AG04450 (cell line): ENCODE measurements at places on chromosomes 1 and 21.

- DNase-seq: no peak
Measured at GRCh38 chr1:56199956-56200355, 379.4 kb downstream of the PLPP3 start.

DNA sequence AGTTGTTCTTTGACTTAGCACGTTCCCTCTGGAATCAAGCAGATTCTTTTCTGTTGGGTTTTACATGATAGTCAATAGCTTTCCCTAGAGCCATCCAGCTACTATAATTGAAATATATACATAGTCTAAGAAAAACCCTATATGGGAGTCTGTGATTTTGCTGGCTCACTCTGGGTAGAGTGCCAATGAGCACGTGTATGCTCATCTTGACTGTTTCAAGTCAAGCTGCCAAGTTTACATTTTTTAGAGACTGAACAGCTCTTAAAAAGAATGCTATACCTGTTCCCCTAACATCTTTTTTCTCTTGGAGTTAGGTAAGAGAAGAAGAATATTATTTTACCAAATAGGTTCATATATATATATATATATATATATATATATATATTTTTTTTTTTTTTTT, 182.8 kb upstream of the NRIP1 start:
- no peak for DNase-seq

DNA sequence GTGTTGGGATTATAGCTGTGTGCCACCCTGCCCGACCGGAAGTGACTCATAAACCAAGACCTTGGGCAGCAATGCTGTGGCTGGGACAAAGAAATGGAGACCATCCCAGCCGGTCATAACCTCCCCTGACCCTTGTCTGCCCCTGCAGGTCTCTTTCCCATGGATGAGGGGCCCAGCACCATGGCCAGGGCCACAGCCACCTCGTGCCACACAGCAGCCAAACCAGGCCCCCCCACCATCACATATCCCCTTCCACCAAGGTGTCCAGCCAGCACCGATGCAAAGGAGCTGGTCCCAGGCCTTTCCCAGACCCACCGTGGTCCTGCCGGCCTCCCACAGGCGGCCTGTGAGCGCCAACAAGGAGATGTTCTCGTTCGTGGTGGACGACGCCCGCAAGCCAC, 42.2 kb downstream of the FHAD1 start:
- DNase-seq: no peak

- peak; percentile 60 for DNase-seq
Measured at GRCh38 chr1:35111106-35111505, 31.9 kb downstream of the ZMYM1 start.

DNA sequence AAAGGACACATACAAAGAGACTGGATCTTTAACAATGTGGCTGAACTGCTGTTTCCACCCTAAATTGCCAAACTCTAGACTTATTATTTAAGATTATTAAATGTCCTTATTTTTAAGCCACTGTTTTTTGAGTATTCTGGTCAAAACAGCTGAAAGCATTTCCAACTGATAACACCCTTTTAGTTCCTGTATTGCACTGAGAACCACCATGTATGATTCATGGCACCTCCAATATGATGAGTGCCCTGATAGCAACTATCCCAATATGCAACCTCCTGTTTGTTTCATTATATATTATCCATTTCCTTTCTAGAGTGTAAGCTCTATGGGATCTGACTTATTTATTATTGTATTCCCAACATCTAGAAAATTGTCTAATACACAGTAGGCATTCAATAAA, 269.4 kb downstream of the HHIPL2 start:
- DNase-seq: no peak

- DNase-seq: no peak
Measured at GRCh38 chr1:110345480-110345879, 6.3 kb downstream of the RBM15 start.

DNA sequence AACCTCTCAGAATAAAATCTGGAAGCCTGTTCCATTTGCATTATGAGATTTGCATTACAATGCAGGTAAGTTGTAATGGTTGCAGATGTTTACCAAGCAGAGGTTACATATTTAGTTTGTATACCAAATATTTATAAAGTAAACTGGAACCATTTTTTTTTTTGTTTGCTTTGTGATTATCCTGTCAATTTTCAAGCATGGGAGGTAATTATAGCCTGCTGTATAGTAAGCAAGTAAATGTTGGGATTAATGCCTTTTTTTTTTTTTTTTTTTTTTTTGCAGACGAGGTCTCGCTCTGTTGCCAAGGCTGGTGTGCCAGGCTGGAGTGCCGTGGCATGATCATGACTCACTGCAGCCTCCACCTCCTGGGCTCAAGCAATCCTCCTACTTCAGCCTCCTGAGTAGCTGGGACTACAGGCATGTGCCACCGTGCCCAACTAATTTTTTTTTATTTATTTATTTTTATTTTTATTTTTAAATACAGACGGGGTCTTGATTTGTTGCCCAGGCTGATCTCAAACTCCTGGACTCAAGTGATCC, 21.0 kb downstream of the NFYC start:
- no peak for DNase-seq

GRCh38 chr1:176485083-176485482, 22.1 kb downstream of the PAPPA2 start:
- DNase-seq: no peak

- DNase-seq: no peak
Measured at GRCh38 chr1:150118716-150119115, 31.0 kb upstream of the PLEKHO1 start.

DNA sequence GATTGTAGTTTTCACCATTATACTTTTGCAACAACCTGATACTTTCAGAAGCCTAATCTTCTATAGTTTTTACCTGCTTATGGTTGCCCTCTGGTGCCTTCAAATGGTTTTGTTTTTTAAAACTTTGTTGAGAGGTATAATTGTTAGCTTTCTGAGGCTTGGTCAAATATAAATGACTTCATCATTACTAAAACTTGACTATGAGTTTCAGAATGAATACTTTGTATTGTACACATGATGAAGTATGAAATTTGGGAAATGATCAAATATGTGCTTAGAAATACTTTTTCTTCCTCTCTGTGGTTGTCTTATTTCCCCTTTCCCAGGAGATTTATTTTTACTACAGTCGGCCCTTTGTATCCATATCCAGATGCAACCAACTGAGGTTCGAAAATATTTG, 151.8 kb upstream of the B3GALT2 start:
- DNase-seq: no peak

GRCh38 chr1:230332061-230332460, 94.1 kb downstream of the PGBD5 start:
- no peak for DNase-seq
